ENCODE measurements at places on chromosomes 3 and 15.

- no peak for DNase-seq
Measured at GRCh38 chr3:50226888-50227389, 9.1 kb upstream of the GNAI2 start.

DNA sequence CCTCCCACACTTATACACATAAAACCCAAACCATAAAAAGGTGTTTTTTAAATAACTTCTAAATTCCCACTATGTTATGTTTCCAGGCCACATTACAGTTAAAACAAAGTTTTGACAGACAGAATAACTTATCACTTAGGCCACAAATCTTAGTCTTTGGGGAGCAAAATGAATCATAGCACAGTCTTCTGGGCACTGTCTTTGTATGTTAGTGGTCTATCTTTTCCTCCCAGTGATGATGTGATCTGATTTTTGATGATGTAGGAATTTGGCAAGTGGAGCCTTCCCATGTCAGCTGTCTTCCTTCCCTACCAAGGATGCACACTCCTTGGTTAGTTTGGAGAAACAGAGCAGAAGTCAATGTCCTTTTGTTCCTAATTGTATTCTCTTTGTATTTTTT, 67.3 kb downstream of the THSD4 start:
- DNase-seq: no peak

- DNase-seq: no peak
Measured at GRCh38 chr3:64438812-64439211, 213.5 kb upstream of the PRICKLE2 start.

DNA sequence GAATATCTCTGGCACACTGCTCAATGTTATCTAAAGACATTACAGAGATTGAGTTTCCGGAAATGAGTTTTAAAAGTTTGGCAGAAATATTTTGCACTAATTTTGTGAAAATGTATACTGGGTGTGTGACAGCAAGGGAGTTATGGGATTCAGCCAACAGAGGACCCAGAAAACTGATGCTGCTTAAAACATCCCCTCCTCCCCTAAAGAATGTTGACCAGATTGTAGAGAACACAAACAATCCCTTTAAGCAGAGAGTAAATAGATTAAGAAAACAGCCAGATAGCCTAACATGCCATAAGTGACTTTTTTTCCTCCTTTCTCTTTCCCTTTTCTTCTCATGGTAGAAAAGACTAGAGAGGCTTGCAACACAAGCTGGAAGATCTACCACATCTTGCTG, 928.0 kb upstream of the ALCAM start:
- no peak for DNase-seq

GRCh38 chr15:67164401-67164791, 90.1 kb downstream of the AAGAB start:
- no peak for DNase-seq

GRCh38 chr3:50806031-50806430, 131.3 kb downstream of the DOCK3 start:
- no peak for DNase-seq

DNA sequence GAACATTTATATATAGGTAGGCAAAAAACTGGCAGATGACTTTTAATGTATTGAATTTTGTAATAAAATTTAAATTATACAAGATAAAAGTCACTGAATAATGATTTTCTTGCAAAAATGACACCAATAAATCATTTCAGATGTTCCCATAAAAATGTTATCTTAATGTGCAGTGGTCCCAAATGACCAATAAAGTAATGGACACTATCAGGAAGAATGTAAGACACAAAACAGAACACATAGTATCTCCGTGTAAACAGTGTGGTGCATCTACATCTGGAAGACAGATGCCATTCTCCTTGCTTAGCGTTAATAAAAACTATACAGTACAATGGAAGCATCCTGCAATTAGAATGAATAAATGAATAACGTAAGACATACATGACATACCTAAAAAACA, 41.5 kb downstream of the FGF7 start:
- DNase-seq: no peak

DNA sequence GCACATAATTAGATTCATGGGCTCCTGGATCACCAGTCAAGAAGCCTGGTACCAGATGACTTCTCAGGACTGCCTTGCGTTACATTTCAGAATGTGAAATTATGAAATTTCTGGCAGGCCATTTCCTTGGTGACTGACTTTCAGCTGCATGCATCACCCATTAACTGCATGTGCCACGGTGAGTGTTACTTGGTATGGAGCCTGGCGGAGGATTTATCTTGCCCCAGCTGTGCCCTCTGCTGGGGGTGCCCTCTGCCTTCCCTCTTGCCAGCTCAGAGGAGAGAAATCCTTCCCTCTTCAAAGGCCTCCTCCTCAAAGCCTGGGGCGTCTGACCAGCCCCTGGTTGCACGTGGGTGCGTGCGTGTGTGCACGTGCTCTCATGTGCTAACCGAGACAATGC, 57.7 kb upstream of the CTSH start:
- no peak for DNase-seq

Data from activated T-helper 1 cell treated with Interleukin-2 at 50 U/mL for 16 hours (primary cell).